ENCODE measurements at places on chromosomes 4 and X.

DNA sequence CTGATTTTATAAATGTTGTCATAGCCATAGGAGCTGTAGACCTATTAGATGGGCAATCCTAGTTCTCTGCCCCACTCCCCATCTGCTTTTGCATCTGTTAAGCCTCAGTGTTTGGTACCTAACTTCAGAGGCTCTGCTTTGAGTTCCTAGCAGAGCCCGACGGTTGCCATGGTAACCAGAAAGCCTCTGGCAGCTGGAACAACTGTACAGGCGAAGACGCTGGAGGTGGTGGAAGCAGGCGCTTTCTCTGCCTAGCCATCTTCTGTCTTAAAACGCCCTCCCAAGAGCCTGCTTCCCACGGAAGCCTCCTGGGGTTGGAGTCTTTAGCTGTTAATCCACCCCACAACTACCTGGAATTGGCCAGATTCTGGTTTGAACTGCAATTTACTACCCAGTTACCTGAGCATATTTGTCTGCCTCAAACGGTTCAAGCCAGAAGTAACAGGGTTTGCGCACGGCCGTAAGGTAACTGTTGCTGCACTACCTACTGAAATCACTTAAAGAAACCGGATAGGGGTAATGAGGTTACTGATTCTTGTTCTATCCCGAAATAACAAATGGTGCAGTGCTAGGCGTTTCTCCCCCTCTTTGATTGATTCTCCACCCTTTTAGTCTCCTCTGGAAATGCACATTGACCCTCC is 1.0 kb upstream of the GABRG1 start:
- DNase-seq = no peak

- no peak for DNase-seq
These were observed 48.4 kb downstream of the NALF2 start for GRCh38 chrX:69552512-69552911.

DNA sequence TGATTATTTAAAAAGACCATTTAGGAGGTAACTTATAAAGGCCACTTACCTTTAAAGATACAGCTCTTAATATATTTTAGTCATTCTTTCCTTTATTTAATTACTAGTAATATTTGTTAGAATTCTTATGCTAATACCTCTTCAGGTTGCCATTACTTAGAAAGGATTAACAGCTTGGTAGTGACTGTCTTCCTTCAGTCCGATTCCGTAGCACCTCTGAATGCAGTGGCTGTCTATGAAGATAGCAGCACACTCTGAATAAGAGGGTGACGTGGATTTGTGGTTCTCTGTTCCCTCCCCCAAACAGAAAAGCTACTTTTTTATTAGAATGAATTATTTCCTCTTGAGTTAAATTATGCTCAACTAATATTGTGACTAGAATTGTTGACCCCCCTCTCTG is 92.6 kb upstream of the TENM3 start:
- no peak for DNase-seq

DNA sequence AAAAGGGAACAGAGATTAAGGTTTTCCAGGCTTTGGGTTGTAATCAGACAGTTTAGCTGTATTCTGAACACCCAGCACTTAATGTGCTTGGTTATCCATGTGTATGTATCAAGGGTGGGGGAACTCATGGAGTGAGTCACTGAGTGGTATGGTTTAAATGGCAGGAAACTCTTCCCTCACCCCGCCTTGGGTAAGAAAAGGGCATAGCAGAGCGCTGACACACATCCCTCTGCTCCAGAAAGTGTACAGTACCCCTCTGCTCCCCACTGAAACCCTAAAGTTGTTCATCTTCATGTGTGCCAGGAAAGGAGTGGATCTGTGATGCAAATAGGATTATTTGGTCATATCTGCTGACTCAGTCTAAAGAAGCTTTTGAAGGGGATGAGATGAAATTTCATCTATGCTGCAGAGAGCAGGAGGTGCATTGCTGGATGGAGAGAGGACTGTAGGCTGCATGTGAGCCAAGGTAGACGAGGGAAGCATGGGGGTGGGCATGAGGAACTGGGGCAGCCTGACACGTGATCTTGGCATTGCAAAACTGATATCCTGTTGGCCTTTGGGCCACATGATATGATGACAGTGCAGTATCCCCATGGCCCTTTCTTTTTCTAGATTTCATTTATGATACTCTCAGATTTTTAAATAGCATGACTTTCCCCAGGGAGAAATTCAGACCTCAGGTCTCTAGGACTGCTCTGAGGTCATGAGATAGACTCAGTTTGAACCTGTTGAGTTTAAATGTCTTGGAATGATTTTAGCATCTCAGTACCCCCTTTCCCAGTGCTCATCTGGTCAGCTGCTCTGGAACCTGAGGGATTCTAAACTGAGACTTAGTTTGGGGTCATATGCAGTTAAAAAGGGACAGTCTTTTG is 84.8 kb downstream of the TMEM164 start:
- DNase-seq = no peak

DNA sequence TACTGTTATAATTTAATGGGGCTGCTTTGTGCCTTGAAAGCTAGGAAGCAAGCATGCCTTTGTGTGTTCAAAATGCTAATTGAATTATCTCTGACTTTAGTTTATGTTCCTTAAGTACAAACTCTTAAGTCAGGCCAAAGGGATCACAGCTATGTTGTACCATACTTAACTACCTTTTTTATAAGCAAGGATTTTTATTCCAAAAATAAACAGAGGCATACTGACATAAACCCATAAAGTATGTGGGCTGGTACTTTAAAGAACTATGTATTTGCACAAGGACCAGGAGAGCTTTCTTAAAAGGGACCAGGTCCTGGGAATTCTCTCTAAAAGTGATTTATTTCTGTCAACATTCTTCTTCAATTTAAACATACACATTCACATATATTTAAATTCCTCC is 57.8 kb upstream of the HCCS start:
- DNase-seq = no peak

DNA sequence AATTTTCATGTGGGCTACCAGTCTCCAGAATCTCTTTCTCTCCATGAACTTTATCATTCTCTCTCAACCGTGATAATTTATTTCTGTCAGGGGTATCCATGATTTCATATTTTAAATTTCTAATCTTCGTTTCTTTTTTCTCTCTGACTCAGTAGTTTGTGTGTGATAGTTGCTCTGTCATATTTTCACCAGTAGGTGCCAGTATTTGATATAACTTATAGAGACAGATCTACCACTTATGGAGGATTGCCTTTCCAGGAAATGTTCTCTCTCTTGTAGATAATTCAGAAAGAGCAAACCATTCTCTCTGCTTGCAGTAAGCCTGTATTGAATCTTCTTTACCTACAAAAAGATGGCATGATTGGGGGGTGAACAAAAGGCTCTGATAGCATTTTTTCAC is 79.3 kb upstream of the DYNLT3 start:
- DNase-seq = no peak

GRCh38 chrX:72021975-72022374 is 109.7 kb downstream of the RTL5 start:
- no peak for DNase-seq

DNA sequence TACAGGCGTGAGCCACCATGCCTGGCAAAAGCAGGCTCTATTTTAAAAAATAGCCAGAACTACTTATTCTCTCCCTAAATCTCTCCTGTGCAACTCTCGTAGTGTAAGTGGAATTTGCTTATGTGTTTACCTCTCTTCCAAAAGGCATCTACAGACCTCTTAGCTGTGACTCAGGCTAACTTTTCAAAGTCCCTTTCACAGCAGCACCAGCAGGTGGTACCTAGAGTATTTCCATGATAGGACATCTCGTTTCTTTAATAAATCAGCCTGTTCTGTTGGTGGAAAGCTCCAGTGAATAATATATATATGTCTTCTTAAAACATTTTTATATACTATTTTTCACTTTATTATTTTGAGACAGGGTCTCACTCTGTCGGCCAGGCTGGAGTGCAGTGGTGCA is 89.0 kb downstream of the NSUN7 start:
- DNase-seq = no peak

DNA sequence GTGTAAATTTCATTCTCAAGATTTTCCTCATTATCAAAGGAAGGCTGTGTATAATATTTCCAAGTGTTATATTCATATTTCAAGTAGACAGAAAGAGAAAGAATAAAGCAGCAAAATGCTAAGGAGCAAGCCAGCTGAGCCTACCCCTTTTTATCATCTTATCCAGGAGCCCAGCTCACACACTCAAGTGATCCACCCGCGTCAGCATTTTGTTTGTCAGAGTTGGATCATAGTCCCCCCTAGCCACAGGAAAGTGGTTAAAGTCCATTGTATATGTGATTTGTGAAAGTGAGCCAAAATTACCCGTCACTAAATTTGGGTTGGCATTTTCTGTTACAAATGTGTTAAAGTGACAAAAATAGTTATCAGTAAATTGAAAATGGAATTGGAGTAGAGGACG is 289.3 kb upstream of the CTSO start:
- no peak for DNase-seq

GRCh38 chr4:98574816-98575215 is 83.6 kb downstream of the TSPAN5 start:
- DNase-seq = no peak

DNA sequence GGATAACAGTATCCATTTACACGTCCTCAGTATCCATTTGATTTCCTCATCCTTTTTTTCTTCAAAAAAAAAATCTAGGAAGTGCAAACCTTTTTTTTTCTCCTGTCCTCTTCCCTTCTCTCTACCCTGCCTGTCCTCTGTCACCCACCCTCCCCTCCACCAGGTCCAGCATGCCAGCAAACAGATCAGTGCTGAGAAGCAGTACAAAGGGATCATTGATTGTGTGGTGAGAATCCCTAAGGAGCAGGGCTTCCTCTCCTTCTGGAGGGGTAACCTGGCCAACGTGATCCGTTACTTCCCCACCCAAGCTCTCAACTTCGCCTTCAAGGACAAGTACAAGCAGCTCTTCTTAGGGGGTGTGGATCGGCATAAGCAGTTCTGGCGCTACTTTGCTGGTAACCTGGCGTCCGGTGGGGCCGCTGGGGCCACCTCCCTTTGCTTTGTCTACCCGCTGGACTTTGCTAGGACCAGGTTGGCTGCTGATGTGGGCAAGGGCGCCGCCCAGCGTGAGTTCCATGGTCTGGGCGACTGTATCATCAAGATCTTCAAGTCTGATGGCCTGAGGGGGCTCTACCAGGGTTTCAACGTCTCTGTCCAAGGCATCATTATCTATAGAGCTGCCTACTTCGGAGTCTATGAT is 1.7 kb downstream of the SLC25A4 start:
- DNase-seq = no peak

All from activated CD4-positive, CD25-positive, alpha-beta regulatory T cell (primary cell).